ENCODE measurements at places on chromosomes 2 and 18. TPM values are rescaled to one million over a fixed set of nuclear protein-coding genes. Genes with fewer than 3 reads are reported as not detected.

TGOLN2 gene
- total RNA-seq, result 147 TPM

PAIP2B gene
- total RNA-seq, result 4.1 TPM

RSAD2 gene
- total RNA-seq, result 3.8 TPM

ABHD3 gene
- 10.3 TPM for total RNA-seq

CCDC74B gene
- 4.5 TPM for total RNA-seq

NEU4 gene
- not detected for total RNA-seq

TCF7L1 gene
- 1.0 TPM for total RNA-seq

VSNL1 gene
- 51.1 TPM for total RNA-seq

TPO gene
- not detected for total RNA-seq

GAL3ST2 gene
- total RNA-seq, result not detected

ABCB11 gene
- not detected for total RNA-seq

FAM110C gene
- total RNA-seq, result 6.8 TPM

GRCh38 chr2:237433920-237434676 lies 20.1 kb upstream of the COL6A3 start:
- no peak for DNase-seq

- DNase-seq, result no peak
These were observed 265.1 kb downstream of the NCKAP5 start for GRCh38 chr2:133303150-133303549.

GRCh38 chr18:71304856-71305255 lies 1016.0 kb downstream of the SOCS6 start:
- DNase-seq, result no peak

DNA sequence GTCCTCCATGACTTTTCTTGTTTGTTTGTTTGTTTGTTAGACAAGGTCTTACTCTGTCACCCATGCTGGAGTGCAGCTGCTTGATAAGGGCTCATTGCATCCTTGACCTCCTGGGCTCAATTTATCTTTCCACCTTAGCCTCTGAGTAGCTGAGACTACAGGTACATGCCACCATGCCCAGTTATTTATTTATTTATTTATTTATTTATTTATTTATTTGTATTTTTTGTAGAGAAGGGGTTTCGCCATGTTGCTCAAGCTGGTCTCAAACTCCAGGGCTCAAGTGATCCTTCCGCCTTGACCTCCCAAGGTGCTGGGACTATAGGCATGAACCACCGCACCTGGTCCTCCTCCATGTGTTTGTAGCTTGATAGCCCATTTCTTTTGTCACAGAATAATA lies 37.9 kb downstream of the NBEAL1 start:
- DNase-seq, result no peak

- DNase-seq, result peak; percentile 71
These were observed 74.8 kb downstream of the B3GNT2 start for GRCh38 chr2:62270728-62271127.

DNA sequence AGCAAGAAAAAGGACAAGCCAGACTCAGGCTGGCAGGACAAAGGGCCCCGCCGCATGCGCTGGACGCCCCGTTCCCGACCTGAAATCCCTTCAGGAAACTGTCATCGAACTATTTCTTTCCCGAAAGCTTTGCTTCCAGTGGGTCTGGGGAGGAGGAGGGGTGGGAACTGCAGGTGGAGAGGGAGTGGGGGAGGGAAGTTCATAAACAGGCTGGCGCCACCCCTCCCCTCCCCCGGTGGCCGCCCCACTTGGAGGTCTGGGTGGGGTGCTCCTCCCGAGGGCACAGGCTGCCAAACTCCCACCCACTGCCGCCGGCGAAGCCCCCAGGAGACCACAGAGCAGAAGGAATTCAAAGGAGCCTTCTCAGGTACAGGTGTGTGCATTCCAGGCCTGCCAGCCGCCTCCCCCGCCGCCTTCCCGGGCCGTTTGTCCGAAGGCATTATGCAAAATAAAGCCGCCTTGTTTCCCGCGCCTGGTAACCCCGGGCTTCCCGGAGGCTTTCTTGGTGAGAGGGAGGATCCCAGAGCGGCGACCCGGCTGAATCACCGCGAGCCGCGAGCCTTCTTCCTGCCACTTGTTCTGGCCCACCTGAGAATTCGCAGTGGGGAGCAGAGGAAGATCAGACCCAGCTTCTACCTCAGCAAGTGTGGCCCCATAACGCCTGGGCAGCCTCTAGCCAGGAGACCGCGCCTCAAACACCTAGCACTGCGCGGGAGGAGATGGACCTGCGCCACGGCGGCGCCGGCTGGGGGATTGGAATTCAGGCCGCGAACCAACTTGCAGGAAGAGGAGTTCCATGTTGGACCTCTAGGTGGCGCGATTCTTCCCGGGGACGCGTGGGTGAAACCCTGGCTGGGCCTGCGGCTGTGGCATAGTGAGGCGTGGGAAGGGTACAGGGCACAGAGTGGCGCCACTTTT lies 101.9 kb downstream of the FOXI3 start:
- peak; percentile 63 for DNase-seq

- no peak for DNase-seq
These were observed 562.4 kb downstream of the RNF144A start for GRCh38 chr2:7479603-7480002.

GRCh38 chr2:1773883-1774282 lies 29.6 kb upstream of the PXDN start:
- no peak for DNase-seq

DNA sequence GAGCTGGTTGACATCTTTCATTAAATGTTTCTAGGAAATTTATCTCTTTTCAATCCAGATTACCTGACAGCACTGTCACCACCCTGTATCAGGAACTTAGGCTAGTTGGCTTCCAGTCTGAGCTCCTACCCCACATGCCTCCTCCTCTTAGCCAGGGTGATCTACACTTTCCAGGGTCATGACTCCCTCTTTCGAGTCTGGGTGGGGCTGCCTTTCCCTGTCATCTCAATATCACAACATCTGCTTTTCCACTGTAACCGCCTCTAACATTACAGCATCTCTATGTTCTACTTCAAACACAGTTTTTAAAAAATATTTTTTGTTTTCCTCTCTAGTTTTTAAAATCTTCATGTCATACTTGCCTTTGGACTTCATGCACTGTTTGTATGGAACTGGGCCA lies 129.2 kb downstream of the RBMS1 start:
- DNase-seq, result no peak

DNA sequence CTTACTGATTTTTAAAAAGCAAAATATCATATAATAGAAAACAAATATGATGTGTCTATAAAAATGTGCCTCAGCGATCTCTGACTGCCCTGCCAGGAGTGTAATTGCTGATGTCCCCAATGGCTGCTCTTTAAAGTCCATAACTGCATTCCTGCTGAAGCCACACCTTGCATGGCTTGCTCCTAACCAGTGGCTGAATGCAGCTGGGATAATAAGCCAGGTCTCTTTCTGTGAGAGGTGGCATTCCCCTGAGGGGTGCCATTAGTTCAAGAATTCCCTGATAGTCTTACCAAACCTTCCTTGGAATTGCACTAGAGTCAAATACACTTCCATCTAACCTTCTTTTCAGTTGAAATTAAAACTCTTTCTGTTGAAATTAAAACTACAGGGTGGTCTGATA lies 125.8 kb upstream of the ZNF804A start:
- no peak for DNase-seq

- no peak for DNase-seq
These were observed 34.4 kb upstream of the KLF7 start for GRCh38 chr2:207200136-207200535.

- no peak for DNase-seq
These were observed 17.5 kb upstream of the HPCAL1 start for GRCh38 chr2:10285191-10285555.

- no peak for DNase-seq
These were observed 725.2 kb downstream of the CPS1 start for GRCh38 chr2:211281430-211282073.

GRCh38 chr18:10242936-10243680 lies 211.3 kb upstream of the APCDD1 start:
- no peak for DNase-seq

DNA sequence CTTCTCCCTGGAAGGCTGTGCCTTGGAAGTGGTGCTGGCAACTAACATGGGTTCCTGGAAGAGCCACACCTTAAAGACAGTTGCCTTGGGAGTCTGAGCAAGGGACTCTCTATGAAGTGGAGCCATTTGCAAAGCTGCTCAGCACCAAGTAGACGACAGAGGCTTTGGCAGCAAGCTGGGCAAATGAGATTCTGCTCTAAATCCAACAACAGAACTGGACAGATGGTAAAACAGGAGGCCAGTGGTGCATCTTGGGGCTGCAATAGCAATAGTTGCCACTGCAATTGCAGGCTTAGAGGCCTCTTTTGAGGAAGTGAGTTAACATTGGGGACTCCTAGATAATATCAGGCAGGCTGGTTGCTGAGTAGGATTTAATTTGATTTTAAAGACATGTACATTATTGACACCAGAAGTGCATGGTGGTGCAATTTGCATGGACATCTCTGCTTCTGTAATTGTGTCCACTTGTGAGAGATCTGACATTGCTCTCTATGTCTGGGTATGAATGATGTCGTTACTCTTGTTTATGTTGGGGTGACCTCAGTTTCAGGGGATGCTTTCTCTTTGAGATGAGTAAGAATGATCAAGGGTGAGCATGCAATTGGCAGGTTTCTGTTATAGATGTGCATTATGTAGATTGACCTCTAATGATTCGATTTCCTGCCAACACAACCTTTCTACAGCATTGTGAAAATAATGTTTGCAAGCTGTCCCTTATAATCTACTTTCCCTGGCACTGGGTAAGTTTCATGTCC lies 568.3 kb upstream of the MEX3C start:
- DNase-seq, result no peak

- DNase-seq, result no peak
These were observed 353.1 kb upstream of the FANCL start for GRCh38 chr2:58594175-58594574.

DNA sequence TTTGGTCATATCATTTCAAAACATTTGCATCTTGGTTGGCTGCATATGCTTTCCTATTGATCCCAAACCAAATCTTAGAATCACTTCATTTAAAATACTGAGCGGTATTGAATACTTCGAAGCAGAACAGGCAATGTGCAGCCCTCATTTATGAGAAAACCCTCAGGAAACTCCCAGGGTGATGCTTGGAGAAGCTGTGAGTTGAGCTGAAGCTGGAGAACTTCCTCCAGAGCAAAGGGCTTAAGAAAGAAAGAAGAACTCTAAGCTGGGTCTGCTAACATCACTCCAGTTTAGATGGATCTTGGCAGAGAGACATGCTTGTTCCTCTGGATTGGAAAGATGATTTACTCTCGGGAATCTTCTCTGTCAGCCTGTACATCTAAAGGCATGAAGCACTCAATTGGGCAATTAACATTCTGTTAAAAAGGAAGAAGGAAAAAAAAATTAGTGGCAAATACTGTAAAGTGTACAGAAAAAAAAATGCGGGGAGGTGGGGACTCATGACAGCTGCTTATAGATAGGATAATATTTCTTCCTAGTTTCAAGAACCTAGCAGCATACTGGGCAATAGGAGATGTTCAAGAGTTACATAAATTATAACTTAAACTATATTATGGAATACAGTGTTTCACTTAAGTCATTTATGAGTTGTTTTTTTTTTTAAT lies 49.5 kb downstream of the ATIC start:
- no peak for DNase-seq
